Stimulated activated naive CD8-positive, alpha-beta T cell treated with anti-CD3 and anti-CD28 coated beads, Interleukin-15, amount 100 ng/mL, for 72 hours (primary cell): ENCODE measurements at places on chromosomes 2 and 18.

DNA sequence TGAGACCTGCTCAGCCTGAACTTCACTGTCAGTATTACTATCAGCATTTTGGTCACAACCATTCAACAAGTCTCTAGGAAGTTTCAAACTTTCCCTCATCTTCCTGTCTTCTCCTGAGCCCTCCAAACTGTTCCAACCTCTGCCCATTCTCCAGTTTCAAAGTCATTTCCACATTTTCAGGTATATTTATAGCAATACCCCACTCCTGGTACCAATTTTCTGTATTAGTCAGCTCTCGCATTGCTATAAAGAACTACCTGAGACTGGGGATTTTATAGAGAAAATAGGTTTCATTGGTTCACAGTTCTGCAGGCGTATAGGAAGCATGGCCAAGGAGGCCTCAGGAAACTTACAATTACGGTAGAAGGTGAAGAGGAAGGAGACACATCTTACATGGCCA is 27.3 kb downstream of the KCNF1 start:
- no peak for DNase-seq

DNA sequence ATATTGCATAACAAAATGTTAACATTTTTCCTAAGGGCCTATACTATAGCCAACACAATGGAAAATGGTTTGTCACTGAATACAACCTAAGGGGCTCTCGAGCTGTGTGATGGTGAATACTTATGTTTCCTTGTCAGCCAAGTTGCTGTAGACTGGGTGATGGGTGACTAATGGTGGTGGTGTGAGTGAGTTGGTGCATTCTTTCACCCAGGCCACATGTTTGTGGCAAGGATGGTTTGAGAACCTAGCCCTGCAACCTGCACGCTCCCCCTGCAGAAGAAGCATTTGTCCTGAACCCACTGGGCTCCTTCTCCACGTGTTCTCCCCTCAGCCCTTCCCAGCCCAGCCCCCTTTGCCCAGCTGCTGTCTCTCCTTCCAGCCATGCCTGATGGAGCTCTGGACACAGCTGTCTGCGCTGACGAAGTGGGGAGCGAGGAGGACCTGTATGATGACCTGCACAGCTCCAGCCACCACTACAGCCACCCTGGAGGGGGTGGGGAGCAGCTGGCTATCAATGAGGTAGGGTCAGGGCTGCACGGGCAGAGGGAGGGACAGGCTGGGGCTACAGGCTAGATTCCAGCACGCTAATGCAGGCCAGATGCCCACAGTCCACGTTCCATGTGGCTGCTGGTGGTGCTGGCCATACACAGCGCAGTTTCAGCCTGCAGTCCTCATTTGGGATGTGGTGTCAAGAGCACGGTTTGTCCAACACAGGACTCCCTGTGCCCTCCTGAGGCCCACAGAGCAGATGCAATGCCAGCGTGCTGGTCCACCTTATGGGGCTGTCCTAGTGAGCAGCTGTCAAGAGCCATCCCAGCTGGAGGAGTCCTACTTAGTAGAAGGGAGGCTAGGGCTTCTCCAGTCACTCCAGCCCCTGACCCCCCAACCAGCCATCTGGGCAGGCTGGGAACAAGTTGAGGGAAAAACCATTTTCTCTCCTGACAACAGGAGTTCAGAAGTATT is 65.4 kb downstream of the FAM168B start:
- DNase-seq: no peak

GRCh38 chr2:31874071-31874470 is 136.7 kb downstream of the MEMO1 start:
- DNase-seq: no peak

GRCh38 chr2:236402033-236402790 is 138.0 kb upstream of the ASB18 start:
- no peak for DNase-seq

- no peak for DNase-seq
Observed at GRCh38 chr18:59961070-59961469, 61.3 kb downstream of the PMAIP1 start.

DNA sequence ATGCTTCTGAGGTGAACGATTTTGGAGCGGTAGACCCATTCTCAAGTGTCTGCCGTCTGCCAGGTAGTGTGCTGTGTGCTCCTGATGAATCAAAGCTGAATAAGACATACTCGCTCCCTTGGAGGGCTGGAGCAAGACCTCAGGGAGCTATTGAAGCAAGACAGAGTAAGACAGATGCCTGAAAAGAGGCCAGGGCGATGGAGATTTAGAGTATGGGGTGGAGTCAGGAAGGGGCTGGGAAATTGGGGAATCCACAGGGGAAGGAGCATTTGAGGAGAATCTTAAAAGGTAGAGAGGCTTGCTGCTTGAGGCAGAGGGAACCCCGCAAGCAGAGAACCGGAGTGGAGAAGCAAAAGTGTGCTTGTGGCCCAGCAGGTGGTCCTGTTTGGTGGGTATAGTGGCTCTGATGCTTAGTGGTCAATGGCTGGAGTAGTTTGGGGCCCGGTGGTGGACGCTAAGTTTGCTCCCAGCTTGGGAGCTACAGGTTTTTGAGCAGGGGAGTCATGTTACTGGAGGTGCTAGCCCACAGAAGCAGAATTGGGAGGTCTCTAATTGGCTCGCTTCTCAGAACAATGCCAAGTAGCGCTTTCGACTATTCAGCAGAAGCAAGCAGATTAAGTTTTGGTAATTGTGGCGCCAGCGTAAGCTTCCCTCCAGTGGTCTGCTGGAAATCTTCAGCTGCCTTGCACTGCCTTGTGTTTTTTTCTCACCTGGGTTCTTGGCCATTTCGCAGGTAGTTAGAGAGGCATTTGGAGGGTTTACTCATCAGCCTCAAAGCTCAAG is 2.0 kb downstream of the CNNM4 start:
- DNase-seq: no peak

DNA sequence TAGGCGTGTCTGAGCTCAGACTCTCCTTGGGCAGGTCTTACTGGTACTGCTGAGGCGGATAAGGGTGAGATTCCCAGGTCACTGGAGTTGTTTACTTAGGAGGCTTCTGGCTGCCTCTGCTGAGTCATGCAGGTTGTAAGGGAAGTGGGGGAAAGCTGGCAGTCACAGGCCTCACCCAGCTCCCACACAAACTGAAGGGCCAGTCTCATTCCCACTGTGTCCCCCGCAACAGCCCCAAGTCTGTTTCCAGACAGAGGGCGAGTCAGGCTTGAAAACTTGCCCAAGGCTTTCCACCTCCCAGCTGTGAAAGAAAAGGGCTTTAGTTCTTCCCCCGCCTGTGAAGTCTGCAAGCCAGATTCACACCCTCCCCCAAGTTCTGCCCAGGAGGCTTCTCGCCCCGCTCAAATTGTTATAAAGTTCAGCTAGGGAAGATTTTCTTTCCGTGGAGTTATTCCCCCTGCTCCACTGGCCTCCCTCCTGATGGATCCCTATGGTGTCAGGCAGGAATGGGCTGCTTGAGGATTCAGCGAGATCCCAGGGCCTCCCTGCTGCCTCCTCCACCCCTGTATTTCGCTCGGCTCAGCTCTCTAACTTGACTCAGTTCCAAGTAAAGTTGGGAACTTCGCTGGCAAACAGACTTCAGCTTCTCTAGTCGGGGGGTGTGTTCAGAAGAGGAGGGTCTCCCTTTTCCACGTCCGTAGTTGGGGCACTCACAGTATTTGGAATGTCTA is 248.6 kb downstream of the NR4A2 start:
- DNase-seq: no peak

DNA sequence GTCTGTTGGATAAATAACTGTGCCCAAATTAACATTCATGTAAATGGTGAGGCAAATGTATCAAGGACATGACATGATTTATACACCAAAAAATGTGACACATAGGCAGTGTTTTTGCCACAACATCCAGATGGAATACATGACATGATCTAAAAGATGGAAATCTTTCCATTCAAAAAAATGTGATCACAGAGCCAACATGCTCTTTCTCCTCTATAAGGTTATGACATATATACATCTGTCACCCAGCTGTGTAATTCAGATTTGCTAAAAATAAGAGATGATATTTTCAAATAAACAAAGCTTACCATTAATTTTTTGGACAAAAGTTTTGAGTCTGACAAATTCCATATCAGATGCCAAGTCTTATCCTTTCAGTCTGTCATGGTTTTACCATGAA is 95.5 kb upstream of the COL3A1 start:
- no peak for DNase-seq
